Activated naive CD4-positive, alpha-beta T cell (primary cell): ENCODE measurements at places on chromosomes 2 and 18.

DNA sequence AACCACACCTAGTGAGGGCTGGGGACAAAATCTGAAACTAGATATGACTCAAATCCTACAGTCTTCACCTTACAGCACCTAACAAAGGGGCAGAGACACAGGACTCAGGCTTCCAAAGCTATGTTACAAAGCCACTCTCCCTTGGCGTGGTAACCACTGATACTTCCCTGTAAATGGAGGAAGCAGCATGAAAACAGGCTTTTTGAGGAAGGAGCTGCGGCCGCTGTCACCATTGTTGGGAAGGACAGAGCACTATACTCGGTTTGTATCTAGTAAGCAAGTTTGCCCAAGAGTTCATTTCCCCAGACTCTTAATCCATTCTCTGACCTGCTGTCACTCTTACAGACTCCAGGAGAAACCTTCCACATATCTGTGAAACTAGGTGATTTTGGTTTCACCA is 60.3 kb downstream of the LONRF2 start:
- DNase-seq, result no peak

GRCh38 chr2:161775971-161776370 is 151.8 kb downstream of the SLC4A10 start:
- DNase-seq, result no peak

DNA sequence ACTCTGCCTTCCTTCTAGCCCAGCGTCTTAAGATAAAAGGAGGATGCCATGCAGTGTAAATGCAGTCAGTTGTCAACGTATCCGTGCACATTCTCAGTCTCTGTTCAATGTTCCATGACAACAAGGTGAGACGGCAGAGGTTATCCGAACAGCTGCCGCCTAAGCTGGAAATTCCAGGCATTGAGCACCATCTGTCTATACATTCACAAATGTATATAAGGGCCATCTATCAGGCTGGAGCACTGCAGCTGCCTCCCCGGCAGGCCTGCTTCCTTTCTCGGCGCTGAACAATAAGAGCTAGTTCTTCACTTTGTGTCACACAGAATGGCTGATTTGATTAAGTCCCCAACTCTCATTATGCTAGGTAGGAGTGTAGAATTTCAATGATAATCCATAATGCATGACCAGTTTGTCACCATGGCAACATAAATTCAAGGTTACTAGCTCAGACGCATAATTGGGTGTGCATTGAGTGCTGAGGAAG is 282.2 kb upstream of the SOX11 start:
- DNase-seq, result no peak

- DNase-seq, result peak; percentile 4
Observed at GRCh38 chr2:2646433-2647051, 315.5 kb upstream of the MYT1L start.

GRCh38 chr2:237073552-237073951 is 12.1 kb upstream of the COPS8 start:
- no peak for DNase-seq

- DNase-seq, result no peak
Observed at GRCh38 chr2:119282146-119282995, 58.7 kb downstream of the STEAP3 start.

DNA sequence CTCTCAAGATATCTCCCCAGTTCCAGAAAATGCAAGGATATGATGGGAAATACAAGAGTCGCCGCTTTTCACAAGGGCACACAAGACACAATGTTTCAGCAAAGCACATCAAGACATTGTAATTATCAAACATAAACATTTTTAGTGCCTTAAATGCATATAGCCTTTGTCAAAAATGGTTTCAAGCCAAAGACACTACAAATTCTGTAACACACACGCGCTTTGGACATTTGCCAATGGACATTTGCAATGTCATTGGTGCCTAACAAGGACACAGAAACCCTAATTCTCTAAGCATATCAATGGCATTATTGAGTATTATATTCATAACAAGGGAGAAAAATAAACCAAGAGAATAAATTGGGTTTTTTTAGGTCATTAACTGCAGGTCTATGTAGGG is 16.1 kb downstream of the ADD2 start:
- DNase-seq, result no peak

- DNase-seq, result no peak
Observed at GRCh38 chr2:230218421-230218820, 1.4 kb downstream of the SP110 start.

GRCh38 chr2:105928086-105928485 is 183.4 kb downstream of the NCK2 start:
- DNase-seq, result no peak

- DNase-seq, result no peak
Observed at GRCh38 chr18:69259282-69259681, 141.4 kb upstream of the DOK6 start.

- no peak for DNase-seq
Observed at GRCh38 chr2:206154197-206154596, 5.0 kb downstream of the NDUFS1 start.

- no peak for DNase-seq
Observed at GRCh38 chr18:811892-812375, at the start of gene YES1. TSS of gene YES1 (minus strand) at chr18:812242. CDS start at chr18:756827, 55,415 bp downstream.

GRCh38 chr2:129006135-129006886 is 687.6 kb upstream of the HS6ST1 start:
- no peak for DNase-seq

GRCh38 chr2:19505199-19506136 is 147.0 kb upstream of the OSR1 start:
- DNase-seq, result no peak

GRCh38 chr2:27849558-27850205 is 40.5 kb downstream of the RBKS start:
- DNase-seq, result no peak

DNA sequence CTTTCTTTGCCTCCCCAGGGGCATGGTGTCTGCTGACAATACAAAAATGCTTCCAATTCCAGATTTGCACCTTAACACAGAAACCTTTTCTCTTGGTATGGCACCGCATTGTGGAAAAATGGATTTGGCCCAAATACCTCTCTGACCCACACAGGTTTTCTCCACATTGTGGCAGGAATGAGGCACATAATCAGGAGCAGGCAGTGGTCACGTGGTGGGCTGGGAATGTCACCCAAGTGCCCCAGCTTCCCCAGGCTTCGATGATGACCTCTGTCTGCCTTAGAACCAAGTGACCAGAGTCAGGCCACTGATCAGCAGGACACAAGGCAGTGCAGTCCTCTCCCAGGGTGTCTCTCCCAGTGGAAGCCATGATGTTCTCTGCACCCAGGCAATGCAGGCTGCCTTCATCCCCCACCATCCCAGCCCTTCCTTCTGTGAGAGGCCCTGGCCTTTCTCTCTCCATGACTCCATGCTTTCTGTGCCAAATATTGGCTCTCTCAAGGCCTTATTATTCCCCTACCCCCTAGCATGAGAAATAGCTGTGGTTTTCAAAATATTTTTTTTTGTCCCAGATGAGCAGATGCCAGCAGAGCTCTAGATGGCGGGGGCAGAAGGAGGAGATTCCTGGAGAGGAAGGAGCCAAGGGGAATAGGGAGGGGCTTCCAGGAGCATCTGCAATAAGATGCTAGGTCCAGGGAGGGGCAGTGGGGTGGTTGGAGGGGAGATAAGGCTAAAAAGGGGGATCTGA is 198.9 kb downstream of the ACKR3 start:
- no peak for DNase-seq

GRCh38 chr2:207720517-207721187 is 9.2 kb downstream of the CCNYL1 start:
- no peak for DNase-seq

GRCh38 chr2:34447097-34447496 is 848.0 kb upstream of the FAM98A start:
- DNase-seq, result no peak
